ENCODE measurements at places on chromosomes 6 and 20.

- no peak for DNase-seq
Measured at GRCh38 chr6:161792851-161793493, 519.1 kb upstream of the AGPAT4 start.

GRCh38 chr6:144131248-144131709, 19.0 kb upstream of the STX11 start:
- no peak for DNase-seq

GRCh38 chr20:45011108-45011526, 44.8 kb downstream of the STK4 start:
- no peak for DNase-seq

GRCh38 chr6:130132286-130132701, 90.5 kb downstream of the SAMD3 start:
- no peak for DNase-seq

GRCh38 chr6:43294536-43294935, 3.5 kb upstream of the SLC22A7 start:
- no peak for DNase-seq

DNA sequence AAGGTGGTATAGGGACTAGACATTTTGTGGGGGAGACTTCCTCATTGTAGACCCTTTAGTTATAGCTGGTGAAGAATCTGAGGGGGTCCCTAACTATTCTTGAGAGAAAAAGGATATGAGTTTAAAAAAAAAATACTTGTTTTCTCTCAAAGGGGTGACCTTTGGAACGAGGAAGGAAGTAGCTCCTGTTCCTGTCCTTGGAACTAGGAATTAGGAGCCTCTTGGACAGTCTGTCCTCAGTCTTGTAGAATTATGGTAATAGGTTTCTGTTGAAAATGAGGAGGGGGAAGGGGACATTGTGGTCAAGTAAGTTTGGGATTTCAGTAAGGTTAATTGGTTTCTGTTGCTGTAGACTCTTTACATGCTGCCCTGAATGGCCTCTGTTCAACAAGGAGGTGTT, 56.5 kb downstream of the PLEKHG1 start:
- no peak for DNase-seq

- DNase-seq = no peak
Measured at GRCh38 chr6:105515054-105515453, 112.2 kb upstream of the PREP start.

GRCh38 chr6:14544666-14545065, 427.1 kb downstream of the CD83 start:
- no peak for DNase-seq

DNA sequence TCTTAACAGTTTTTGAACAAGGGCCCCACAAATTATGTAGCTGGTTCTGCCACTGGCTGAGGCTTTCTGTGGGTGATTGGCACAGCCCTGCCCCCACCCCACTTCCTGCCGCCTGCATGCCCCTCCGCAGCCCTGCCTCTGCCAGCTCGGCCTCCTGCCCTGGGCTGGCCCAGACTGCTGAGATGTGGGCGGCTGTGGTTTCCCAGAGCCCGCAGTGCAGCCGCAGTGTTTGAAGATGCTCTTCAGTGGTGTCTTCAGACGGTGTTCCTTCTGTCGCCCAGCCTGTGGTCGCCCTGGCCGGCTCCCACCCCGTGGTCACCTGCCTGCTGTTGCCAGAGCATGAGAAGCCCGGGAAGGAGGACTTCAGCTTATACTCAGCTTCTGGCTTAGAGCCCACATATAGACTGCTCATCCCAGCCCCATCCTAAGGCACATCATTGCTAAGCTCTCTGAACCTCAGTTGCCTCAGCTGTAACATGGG, 154.3 kb downstream of the VEGFA start:
- DNase-seq = no peak

GRCh38 chr20:23386304-23387117, 24.5 kb downstream of the GZF1 start:
- DNase-seq = no peak

DNA sequence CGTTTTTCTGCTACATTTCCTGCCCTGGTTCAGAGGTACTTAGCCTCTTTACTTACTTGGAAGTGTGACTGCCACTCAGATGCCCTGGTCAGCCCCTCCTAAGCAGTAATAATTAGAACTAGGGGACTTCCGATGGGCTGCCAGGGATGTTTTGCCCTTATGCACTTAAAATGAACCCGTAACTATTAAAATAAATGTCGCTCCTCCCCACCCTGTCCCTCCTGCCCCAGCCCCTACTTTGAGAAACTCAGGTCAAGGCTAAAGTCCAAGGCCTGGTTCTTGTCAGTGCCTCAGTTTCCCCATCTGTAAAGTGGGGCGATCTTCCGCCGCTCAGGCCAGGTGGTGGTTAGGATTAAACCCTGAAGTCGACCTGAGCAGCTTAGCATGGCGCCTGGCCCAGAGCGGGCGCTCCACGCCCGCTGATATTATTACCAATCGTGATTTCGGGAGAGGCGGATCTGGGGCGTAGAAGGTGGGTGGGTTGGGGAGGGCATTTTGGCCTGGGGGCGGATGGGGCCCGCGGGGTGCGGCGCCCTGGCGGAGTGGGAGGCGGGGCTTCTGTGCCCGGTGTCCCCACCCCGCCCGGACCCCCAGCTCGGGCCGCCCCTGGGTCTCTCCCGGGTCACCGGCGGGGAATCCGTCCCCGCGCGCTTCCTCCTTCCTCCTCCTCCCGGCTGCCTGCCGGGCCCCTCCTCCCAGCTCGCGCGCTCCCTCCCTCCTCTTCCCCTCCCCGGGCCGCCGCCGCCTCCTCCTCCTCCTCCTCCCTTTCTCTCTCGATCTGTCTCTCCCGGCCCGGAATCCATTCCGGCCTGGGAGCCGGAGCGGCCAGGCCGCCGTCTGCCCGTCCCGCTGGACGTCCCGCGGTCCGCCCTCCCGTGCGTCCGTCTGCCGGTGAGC, at the start of gene SRC:
Gene SRC, plus strand, starts transcription at position 802 of the 897 bp plus-strand sequence. CDS start 38,014 bp downstream, outside the sequence.
- DNase-seq = peak; percentile 86

DNA sequence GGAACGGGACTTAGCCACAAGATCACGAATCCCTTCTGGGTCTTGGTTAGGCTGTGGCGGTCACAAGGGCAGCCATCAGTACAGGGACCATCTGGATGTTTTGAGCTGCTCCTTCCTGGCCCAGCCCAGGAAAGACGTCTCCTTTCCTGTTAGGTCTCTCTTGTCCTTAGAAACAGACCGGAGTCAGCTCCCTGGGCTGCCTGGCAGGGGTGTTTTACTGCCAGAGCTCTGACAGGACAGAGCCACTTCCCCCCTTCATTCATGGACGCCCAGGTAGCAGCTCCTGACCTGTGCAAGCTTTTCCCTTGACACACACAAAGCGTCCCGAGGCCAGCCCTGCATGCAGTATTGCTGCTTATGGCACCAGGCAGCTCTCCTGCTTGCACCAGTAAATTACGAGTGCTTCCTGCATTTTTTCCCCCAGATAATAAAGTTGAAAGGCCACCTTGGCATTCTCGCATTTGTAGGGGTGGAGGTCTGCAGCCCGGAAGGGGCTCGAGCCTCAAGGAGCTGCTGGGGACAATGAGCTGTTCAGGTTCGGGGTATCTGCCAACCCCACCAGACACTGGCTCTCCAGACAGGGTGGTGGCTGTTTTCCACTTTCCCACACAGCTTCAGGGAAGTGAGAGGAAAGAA, 87.4 kb downstream of the NOL4L start:
- no peak for DNase-seq

DNA sequence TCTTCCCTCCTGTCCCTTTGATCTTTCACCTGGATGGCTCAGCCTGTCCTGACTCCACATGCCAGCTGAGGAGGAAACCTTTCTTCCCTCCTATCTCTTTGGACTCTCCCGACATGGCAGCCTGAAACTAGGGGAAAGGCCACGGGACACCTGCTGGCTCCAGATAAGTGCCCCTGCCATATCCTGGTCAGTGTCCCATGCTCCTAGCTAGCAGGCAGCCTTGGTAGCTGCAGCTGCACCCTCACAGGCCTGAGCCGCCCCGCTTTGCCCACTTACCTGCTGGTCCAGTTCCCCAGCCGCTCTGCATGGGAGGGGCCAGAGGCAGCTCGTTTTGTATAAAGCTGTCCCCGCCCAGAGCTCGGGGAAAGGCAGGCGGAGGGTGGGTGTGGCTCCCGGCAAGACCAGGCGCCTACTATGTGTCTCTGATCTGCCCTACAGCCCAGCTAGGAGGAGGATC, 7.4 kb upstream of the SLC52A3 start:
- no peak for DNase-seq

GRCh38 chr6:146287691-146288369, 255.8 kb upstream of the RAB32 start:
- no peak for DNase-seq

- DNase-seq = no peak
Measured at GRCh38 chr6:85574932-85575598, 18.6 kb downstream of the SNX14 start.

DNA sequence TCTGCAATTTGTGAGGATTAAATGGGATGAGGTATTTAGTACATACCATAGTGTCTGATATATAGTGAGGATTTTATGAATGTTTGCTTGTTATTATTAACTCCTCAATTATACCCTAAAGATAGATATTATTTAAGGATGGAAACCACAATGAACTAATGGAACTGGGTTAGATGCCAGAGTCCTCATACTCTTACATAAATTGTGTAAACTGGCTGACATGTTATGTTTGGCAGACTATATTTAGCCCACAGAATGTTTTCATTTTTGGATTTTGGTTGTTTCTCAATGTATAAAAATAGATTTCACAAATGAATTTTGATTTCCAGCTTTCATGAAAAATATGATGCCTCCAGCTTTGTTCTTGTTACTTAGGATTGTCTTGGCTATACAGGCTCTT, 37.6 kb downstream of the HTR1B start:
- DNase-seq = no peak

DNA sequence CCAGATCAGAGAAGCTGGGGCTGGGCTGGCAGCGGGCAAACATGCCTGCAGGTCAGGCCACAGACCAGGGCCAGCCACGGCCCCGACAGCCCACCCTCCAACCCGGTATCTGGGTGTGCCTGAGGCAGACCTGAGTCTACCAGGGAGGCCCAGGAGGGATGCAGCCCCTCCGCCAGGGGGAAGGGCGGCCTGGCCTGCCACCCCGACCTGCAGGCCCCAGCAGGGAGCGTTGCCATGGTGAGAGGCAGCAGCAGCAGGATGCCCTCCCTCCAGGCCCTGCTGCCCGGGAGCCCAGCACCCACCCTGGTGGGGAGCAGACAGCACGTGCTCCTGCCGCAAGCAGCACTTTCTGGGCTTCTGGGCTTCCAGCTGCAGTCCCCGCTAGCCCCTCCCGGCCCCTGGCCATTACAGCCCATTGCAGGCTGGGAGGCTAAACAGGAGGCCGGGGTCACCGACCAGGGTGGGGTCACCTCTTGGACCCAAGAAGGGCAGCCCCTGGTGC, 3.8 kb upstream of the EEF1A2 start:
- DNase-seq = no peak

DNA sequence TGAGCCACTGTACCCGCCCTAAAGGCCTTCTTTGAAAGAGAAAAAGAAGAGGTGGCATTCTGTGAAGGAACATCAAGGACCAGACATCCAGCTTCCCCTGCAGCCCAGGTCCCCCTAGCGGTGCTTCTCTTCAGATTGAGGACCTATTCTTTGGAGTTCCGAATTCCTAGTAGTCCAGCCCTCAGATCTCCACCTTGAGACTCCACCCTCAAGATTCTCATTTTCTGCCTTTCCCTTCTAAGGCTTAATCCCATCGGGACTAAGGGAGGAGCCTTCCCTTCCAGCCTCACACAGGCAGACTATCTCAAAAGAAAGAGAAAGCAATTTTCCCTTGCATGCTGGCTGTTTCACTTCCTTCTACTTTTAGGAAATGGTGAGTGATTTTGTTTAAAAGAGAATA, 32.5 kb downstream of the MUC22 start:
- DNase-seq = no peak

GRCh38 chr20:50304501-50304856, 113.8 kb downstream of the CEBPB start:
- peak; percentile 85 for DNase-seq

DNA sequence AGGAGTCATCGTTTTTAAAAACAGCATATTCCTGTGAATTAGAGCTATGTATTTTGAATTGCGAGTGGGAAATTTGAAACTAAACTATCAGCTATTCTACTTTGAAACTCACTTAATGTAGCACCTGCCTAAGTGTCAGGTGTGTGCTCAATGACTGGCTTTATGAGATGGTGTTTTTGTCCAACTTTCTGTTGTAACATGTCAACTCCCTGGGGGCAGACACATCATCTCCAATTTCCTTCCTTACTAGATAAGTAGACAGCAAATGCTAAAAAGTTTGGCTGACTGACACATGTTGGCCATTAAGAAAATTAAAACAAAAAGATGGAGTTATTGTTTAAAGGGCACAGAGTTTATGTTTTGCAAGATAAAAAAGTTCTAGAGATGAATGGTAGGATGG, 226.9 kb downstream of the TFAP2B start:
- no peak for DNase-seq

DNA sequence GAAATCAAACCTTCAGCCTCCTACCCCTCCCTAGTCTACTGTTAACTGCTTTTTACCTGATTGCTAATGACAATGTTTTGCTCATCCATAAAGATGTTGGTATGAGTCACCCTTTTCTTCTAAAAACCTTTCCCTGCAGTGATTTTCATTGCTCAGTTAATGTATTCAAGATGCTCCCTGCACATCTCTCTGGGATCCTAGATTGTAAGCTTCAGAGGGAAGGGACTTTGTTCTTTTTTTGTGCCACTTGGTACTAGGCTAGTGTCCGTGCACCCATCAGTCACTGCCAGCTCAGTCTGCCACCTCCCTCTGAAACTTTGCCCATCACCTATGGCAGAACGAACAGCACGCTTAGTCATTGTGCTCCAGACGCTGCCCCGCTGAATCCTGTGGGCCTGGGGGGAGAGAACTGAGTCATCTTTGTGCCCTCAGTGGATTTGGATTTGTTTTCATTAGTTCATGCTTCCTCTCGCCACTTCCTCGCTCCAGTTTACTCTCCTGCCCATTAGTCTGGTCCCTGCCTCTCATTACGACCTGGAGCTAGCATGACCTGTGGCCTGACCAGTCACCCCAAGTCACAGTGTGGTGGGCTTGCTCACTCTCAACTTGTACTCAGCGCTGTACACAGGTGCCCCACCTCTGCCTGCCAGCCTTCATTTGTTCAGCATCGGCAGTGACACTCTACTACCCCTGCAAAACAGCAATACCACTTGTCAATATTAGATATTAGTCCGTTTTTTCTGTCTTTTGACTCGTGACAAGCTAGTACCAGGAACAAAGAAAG, 78.0 kb upstream of the TMEM181 start:
- no peak for DNase-seq

- peak; percentile 79 for DNase-seq
Measured at GRCh38 chr20:23143098-23143497, 57.0 kb upstream of the CD93 start.

DNA sequence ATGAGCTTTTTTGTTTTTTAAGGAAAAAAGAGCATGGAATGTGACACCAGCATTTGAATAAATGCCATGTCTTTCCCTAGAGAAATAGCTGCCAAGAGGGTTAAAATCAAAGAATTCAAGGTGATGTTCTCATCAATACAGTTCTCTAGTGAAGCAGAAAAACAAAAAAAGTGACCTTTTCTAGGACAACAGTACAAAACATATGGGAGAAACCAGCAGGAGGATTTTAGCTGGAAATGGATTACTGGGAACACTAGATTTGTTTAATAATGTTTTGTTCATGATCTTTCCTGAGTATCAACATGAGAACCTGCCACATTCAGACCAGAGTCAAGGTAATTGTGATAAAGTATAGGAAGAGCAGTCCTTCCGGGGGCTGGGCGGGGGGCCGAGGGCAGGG, 372.2 kb downstream of the LMBRD1 start:
- no peak for DNase-seq
